Activated CD4-positive, CD25-positive, alpha-beta regulatory T cell (primary cell): ENCODE measurements at places on chromosomes 7 and 10.

DNA sequence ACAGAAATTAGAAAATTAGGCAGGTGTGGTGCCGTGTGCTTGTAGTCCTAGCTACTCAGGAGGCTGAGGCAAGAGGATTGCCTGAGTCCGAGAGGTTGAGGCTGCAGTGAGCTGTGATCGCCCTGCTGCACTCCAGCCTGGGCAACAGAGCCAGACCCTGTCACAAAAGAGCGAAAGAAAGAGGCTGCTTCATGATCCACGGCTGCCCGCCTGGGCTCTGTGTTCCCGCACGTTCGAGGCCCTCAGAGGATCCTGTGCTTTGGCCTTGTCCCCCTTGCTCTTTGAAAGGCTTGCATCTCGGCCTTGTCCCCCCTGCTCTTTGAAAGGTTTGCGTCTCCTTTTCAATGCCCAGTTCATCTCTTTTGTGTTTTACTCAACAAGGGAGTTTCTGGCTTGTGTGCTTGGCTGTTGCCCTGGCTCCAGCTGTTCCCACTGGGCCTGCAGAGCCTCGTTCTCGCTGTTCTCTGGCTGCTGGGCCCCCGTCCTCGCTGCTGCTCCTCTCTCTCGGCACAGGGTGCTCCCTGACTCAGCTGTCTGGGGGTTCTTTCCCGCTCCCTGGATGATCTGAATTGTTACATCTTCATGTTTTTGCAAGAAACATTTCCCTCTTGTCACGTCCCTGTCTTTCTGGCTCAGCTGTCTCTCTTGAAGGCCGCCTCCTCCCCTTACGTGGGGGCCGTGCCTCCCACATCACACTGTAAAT lies 45.1 kb upstream of the INPP5A start:
- no peak for DNase-seq

GRCh38 chr10:120891365-120891764 lies 40.2 kb downstream of the WDR11 start:
- no peak for DNase-seq

DNA sequence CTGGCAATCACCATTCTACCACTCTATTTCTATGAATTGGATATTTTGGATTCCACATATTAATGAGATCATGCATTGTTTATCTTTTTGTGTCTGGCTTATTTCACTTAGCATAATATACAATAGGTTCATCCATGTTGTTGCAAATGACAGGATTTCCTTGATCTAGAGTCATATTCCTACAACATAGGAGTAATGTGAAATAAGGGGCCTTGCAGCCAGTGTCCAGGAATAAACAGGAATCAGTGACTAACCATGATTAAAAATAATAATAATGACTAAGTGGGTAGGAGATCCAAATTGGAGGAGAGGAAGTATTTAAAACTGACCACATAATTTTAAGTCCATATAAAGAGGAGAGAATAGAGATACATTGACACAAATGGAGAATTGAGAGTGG lies 49.9 kb downstream of the SCIN start:
- DNase-seq: no peak

DNA sequence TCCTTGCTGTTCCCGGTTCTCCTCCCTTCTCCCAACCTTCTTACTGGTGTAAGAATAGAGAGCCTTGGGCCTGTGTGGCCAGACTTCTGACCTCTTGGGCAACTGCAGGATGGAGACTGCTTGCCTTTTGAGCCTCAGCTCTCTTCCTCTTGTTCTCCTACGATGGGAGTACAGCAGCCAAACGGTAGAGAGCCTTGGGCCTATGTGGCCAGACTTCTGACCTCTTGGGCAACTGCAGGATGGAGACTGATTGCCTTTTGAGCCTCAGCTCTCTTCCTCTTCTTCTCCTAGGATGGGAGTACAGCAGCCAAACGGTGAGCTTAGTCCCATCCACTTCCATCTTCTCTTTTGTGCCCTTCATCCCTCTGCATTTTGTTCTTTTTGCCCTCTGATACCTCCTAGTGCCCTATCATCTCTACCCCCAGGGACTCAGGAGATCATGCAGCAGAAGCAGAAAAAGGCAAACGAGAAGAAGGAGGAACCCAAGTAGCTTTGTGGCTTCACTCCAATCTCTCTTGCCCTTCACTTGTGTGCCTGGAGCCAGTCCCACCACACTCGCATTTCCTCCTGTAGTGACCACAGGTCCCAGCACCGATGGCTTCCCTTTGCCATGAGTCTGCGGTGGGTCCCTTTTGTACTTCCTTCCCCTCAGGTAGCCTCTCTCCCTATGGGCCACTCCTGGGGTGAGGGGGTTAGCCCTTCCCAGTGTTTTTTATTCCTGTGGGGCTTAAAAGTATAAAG lies 15.3 kb downstream of the SLC25A13 start:
- DNase-seq: no peak

GRCh38 chr7:81676813-81677212 lies 93.0 kb downstream of the HGF start:
- DNase-seq: no peak

DNA sequence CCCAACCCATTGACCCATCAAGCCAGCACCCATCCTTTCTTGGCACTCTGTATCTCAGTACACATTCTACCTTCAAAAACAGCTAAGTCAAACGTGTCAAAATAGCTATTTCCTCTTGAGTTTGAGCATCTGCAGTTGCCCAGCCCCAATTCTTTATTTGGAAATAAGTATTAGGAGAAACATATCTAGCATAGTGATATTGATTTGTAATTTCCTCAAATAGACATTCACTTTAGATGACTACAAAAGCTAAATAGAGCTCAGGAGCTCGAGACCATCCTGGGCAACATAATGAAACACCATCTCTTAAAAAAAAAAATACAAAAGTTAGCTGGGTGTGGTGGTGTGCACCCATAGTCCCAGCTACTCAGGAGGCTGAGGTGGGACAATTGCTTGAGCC lies 59.2 kb upstream of the AGBL3 start:
- no peak for DNase-seq

DNA sequence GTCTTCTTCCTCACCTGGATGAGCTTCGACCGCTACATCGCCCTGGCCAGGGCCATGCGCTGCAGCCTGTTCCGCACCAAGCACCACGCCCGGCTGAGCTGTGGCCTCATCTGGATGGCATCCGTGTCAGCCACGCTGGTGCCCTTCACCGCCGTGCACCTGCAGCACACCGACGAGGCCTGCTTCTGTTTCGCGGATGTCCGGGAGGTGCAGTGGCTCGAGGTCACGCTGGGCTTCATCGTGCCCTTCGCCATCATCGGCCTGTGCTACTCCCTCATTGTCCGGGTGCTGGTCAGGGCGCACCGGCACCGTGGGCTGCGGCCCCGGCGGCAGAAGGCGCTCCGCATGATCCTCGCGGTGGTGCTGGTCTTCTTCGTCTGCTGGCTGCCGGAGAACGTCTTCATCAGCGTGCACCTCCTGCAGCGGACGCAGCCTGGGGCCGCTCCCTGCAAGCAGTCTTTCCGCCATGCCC lies 4.3 kb downstream of the GPER1 start:
- no peak for DNase-seq

DNA sequence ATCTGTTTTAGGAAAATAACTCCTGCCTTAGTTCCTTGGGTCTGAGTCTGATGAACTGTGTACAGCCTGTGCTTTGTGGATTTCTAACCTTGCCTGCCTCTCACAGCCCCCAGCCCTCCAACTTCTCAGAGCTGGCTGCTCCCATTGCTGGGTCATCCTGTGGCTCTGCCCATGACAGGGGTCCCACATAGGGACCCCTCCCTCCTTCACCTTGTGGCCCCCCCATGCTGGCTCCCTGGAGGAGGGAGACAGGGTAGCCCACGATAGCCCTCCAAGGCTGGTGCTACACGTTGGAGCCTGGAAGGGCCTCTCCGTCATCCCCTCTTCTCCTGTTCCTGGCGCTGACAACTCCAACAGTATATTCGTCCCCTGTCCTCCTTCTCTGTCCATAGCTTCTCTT lies 2.8 kb upstream of the DENND2A start:
- no peak for DNase-seq

- DNase-seq: no peak
Measured at GRCh38 chr7:85172530-85172941, 14.3 kb downstream of the SEMA3D start.

- no peak for DNase-seq
Measured at GRCh38 chr10:116723428-116724281, 18.7 kb downstream of the HSPA12A start.

DNA sequence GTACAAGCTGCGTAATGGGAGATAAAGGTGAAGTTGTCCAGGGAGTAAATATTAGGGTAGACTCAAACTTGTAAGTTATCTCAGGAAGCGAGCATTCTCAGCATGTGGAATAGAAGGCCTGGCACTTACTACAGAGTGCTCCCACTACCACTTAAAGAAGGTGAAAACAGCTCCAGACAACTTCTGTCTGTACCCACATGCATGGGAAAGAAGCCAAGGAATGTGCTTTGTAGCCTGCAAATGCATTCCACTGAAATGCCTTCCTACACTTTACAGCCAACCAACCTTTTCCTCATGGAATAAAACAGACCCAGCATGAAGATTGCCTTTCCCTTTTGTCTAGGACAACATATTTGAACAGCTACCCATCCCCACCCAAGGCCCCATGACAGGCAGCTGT lies 45.4 kb upstream of the NPSR1 start:
- DNase-seq: no peak

DNA sequence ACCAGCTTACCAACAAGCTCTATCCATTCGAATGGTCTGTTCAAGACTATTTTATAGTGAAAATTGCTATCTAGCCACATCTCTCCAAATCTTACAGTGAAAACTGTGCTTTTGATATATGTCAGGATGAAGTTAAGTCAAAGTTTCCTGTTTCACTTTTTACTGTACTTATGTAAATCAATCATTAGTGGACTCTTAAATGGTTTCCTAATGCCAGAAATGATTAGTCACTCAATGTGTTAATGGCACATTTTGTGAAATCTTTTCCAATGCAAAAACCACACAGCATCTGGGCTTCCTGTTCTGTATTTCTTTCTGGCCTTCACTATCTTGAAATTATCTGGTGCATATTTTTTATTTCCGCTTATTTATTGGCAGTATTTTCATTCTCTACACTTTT lies 87.3 kb upstream of the STEAP1B start:
- no peak for DNase-seq
